ENCODE measurements at places on chromosomes 2 and 18. TPM values are rescaled to one million over a fixed set of nuclear protein-coding genes. Genes with fewer than 3 reads are reported as not detected.

Gene ALPP
- total RNA-seq = 1.1 TPM

DNA sequence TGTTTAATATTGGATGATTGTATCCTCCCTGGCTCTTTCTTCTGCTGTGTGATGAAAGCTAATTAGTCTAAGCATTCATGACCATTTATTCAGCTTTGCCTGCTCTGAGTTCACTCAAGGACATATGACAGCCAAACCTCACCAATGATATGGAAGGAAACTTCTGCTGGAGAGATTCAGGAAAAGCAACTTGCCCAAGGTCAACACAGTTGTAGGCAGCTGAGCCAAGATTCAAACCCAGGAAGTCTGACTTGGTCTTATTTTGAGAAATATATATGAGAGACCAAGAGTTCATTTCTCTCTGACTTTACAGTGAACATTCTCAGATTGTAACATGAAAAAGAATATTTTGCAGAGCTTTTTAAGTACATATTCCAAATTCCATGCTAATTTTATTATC lies 1588.5 kb upstream of the PIK3C3 start:
- no peak for DNase-seq

- DNase-seq = no peak
Observed at GRCh38 chr2:182672466-182673165, 43.4 kb upstream of the DNAJC10 start.

- DNase-seq = no peak
Observed at GRCh38 chr2:160408959-160409291, 84.7 kb downstream of the RBMS1 start.
